RPMI8226 (cell line): ENCODE measurements at places on chromosomes 12 and 14.

GRCh38 chr14:72418806-72419205 is 475.1 kb downstream of the DPF3 start:
- DNase-seq, result no peak

GRCh38 chr12:41511247-41511646 is 323.1 kb downstream of the PDZRN4 start:
- DNase-seq, result no peak

- no peak for DNase-seq
Observed at GRCh38 chr12:58720421-58720820, 199.9 kb downstream of the LRIG3 start.

- no peak for DNase-seq
Observed at GRCh38 chr12:4064008-4064407, 190.8 kb upstream of the PARP11 start.

DNA sequence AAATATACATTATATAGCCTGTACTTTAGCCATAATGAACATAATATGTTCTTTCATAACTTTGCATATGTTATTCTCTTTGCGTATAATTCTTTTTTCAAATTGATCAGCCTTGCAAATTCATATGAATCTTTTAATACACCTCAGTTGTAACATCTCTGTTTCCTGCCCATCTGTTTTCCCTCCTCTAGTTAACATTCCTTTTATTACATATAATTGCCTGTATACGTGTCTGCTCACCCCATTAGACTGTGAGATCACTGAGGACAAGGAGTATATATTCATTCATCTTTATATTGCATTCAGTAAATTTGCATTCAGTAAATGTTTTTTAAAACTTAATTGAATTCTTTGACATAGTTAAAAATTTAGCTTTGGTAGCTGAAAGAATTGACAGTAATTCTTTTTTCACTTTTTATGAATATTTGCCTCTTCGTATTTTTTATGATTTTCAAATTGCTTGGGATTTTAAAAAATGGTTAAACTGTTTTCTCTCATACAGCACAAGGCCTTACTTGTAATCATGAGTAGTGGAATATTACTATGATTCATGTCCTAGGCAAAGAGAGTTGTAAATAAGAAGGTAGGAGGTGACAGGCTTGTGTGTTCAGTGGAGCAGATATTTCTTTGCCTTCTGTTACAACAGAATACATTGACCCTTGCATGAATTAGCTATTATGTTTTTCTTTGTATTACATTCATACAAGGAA is 32.8 kb upstream of the KLHL42 start:
- DNase-seq, result no peak

DNA sequence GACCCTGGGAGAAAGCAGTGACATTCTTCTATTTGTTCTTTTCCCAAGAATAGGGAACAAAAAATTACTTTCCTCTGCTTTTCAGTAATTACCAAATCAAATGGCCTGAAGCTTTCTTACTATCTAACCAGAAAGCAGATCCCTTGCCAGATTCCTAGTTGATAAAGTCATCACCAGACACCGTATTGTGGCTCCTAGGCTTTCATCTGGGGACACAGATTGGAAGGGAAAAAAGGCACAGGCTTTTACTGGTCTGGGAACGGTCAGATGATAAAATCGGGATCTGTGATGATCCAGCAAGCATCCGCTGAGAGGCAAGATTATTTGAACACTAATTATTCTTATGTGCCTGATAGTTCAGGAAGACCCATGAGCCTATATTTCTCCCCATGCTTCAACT is 79.1 kb upstream of the BCL2L14 start:
- no peak for DNase-seq

- no peak for DNase-seq
Observed at GRCh38 chr14:49220492-49220891, 365.7 kb downstream of the RPS29 start.

DNA sequence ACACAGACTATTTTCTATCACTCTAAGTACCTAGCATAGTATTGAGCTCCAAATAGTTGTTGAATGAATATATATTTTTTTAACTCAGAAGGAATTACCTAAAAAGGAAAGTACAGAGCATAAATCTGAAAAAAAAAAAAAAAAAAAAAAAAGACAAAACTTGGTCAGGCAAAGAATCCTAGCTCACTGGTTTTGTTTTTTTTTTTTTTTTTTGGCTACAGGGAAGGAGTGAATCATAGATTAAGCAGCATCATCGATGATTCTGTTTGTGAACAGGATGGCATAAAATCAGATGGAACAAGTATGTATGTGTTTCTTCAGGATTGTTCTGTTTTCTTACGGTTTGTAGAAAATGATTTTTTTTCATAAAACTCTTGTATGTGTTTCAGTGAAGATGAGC is 66.1 kb upstream of the BCAT1 start:
- no peak for DNase-seq

DNA sequence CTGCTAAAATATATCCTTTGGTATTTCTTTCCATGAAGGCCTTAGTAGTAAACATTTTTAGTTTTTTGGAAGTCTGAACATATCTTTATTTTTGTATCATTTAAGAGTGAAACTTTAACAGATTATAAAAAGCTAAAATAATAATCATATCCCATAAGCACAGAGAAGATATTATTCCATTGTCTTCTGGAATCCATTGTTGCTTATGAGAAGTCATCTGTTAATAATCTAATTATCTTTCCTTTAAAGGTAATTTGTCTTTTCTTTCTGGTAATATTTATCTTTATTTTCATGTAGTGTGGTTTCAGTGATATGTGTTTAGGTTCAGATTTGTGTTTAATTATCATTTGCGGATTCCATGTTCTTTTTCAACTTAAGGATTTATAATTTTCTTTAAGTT is 261.7 kb downstream of the MSRB3 start:
- no peak for DNase-seq

- no peak for DNase-seq
Observed at GRCh38 chr12:114918535-114919233, 234.7 kb upstream of the TBX3 start.

DNA sequence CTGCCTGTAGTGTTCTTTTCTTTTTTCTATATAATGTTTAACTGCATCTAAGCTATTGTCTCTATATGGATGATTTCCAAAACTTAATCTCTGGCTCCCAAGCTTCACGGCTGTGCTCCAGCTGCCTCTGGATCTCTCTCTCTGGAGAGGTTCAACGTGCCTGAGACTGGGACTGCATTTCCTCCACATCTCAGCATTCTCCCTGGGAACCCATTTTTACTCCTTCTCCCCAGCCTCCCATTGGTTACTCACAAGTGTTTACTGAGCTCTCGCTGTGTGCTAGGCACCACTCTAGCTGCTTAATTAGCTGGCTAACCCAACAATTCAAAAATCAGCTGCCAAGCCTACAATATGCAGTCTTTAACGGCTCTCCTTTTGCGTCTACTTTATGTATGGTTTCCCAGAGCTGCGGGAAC is 34.7 kb downstream of the FBXL14 start:
- no peak for DNase-seq

DNA sequence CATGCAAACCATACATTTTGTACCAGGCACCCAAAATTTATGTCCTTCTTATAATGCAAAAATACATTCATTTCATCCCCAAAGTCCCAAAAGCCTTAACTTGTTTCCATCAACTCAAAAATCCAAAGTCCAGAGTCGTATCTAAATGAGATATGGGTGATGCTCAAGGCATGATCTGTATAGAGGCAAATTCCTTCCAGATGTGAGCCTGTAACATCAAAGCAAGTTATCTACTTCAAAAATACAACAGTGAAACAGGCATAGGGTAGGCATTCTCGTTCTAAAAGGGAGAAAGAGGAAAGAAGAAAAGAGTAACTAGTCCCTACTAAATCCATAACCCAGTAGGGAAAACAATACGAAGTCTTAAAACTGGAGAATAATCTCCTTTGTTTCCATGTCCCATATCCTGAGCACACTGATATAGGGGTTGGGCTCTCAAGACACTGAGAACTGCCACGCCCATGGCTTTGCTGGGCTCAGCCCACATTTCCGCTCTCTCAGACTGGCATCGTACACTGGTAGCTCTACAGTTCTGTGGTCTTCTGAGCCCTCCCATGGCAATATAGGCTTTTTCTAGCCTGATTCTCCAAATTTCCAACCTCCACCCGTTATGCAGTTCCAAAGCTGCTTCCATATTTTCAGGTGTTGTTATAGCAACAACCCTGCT is 232.8 kb downstream of the TMTC2 start:
- DNase-seq, result no peak

DNA sequence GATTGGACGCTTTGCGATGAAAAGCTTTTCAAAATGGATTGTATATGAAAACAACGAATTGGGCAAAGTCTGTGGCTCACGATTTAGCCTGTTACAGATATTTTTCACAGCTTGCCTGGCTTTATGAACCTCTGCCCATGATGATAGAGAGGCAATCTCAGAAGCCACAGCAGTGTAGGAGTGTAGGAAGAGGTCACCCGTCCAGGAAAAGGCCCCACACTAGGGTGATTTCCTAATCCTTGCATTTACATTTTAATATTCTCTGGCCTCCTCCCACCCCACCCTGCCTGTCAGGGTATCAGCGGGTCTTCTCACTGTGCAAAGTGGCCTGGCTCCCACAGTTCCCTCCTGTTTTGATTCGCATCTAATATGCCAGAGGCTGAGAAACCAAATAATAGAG is 81.8 kb upstream of the FOXN3 start:
- no peak for DNase-seq

DNA sequence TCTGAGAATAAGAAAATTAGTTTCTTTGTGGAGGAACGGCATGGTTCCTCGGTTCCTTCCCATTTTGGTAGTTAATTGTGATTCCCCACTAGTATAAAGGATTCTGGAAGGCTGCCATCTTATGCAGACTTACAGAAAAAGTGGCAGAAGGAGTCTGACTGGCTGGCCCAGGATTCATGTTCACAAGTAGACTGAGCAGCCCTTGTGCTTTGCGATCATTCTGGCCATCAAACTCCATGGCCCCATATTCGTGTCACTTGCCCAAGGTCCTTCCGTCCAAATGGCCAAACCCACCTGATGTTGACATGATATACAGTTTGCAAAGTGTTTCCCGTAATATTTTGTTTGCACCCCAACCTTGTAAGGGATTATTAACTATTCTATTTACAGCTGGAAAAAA is 297.2 kb upstream of the AMIGO2 start:
- DNase-seq, result no peak
